ENCODE measurements at places on chromosomes 12 and 14.
A peak's percentile ranks its signal among the peaks of the same experiment; 100 is the strongest.

DNA sequence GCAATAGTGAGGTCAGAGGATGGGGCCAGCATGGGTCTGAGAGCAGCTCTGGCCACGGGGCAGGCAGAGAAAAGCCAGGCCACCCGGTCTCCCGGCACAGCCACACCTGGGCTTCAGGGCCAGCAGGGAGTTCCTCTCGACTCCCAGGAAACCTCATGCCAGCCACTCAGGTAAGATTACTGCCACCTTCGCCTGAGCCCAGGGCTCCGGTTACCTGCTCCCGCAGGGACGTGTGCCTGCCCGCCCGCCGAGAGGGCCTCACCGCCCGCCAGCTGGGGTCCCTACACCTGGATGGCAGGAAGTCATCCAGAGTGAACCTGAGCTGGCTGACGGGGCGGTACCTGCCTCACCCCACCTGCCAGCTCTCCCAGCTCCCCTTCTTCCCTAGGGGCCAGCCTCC lies 7.3 kb downstream of the JAG2 start:
- no peak for DNase-seq

DNA sequence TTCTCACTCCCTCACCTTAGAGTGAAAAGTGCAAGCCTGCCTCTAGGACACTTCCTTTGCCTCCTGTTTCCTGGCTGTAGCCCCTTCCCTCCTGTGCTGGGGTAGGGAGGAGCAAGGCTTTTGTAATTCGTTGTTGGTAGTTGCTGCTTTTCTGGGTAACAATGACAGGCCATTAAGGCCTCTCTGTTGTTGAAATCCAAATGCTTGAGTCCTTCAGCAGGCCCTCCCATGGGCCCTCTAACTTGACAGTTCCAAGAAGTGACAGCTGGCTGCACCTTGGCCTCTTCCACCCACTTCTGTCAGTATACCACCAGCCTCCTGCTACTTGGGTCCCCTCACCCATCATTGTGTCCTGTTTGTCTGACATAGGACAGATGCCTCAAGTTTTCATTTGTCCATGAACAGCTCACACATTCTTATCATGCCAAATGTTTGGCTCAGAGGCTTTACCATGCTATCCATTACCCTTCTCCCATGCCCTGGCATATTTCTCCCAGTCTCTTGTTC lies 103.7 kb upstream of the PDE3A start:
- DNase-seq: no peak

DNA sequence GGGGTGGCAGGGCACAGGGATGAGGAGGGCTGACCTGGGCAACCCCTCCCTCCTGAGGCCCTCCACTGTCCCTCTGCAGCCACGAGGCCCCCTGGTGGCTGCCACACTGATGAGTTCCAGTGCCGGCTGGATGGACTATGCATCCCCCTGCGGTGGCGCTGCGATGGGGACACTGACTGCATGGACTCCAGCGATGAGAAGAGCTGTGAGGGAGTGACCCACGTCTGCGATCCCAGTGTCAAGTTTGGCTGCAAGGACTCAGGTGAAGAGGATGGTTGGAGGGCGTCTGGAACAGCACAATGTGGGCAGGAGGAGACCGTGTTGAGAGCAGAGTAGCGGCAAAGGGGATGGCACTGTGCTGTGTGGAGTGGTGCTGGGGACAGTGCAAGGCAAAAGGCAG lies 25.7 kb upstream of the LRP1-AS start:
- no peak for DNase-seq

DNA sequence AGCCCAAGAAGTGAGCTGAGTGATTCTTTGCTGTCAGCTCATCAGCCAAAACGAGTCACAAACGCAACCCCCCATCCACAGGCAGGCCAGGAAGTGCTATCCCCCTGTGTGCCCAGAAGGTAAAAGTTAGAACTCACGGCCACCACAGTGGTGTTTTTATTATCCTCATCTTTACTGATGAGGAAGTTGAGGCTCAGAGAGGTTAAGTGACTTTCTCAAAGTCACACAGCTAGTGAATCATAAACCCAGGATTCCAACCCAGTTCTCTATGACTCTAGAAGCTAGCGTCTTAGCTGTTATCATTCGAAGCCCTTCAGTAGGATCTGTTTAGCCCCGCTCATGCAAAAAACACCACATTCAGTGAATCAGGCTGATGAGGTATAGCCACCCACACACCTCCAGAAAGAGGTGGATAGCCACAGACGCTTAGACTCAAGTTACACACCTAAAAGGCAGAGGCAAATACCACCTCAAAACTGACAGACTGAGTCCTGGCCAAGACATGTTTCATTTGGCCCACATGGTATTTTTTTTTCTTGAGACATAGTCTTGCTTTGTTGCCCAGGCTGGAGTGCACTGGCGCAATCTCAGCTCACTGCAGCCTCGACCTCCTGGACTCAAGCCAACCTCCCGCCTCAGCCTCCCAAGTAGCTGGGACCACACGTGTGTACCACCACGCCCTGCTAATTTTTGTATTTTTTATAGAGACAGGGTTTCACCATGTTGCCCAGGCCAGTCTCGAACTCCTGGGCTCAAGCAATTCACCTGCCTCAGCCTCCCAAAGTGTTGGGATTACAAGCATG lies 100.7 kb downstream of the SCARB1 start:
- no peak for DNase-seq

DNA sequence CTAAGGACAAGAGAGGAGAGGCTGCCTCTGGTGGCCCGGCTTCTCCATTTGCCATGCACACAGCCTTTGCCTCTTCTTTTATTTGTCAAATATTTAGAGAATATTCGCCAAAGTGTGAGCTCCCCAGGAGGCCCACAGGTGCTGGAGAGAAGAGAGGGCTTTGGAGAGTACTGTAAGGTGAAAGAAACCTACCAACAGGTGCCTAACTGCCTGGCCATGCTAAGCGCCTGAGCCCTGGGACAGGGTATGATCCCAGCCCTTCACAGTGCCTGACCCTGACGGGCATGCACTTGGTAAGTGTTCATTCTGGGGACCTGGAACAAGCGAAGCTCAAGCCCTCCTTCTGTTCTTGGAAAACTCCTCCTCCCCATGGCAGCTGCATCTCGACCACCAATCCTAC lies 106.1 kb downstream of the DPF3 start:
- no peak for DNase-seq

GRCh38 chr14:21083565-21084325 lies 13.6 kb downstream of the ARHGEF40 start:
- DNase-seq: no peak

- peak; percentile 27 for DNase-seq
These were observed 72.4 kb downstream of the TTC9 start for GRCh38 chr14:70714055-70714550.

GRCh38 chr12:89185181-89185580 lies 167.1 kb downstream of the DUSP6 start:
- no peak for DNase-seq

GRCh38 chr14:103526247-103526913 lies 2.6 kb upstream of the TRMT61A start:
- DNase-seq: no peak

DNA sequence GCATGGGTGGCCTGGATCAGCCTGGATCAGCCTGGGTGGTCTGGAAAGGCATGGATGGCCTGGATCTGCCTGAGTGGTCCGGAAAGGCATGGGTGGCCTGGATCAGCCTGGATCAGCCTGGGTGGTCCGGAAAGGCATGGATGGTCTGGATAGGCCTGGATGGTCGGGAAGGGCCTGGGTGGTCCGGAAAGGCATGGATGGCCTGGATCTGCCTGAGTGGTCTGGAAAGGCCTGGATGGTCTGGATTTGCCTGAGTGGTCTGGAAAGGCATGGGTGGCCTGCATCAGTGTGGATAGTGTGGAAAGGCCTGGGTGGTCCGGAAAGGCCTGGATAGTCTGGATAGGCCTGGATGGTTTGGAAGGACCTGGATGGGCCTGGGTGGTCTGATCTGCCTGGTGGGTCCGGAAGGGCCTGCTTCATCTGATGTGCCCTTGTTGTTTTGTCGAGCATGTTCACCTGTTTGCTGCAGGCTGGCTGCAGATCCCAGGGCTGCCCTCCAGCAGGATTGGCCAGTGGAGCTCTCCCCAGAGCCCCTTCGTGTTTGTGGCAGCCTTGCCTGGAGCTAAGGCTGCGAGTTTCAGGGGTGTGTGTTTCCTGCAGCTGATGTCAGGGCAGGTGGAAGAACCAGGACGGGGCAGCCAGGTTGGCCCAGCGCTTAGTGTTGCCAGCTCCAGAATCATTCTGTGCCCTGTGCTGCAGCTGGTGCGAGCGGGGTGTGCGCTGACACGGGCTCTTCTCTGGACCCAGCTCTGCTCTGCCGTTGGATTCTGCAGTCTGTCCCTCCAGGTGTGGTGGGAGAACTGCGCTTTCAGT lies 19.3 kb upstream of the TEX22 start:
- DNase-seq: no peak

DNA sequence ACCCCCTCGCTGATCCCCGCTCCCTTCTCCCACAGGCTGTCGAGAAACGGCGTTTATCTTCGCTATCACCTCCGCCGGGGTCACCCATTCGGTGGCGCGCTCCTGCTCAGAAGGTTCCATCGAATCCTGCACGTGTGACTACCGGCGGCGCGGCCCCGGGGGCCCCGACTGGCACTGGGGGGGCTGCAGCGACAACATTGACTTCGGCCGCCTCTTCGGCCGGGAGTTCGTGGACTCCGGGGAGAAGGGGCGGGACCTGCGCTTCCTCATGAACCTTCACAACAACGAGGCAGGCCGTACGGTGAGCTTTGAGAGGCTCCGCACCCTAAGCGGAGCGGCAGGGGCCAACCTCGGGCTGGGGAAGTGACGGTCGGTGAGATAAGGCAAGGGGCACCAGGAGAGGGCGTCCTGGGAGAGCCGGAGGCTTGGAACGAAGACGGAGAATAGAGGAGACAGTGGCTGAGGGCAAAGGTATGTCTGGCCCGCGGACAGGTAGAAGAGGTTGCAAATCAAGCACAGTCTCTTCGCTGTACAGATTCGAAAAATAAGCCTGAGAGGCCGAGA lies 2.3 kb downstream of the WNT1 start:
- no peak for DNase-seq

GRCh38 chr12:19654650-19655376 lies 215.5 kb downstream of the AEBP2 start:
- DNase-seq: no peak

DNA sequence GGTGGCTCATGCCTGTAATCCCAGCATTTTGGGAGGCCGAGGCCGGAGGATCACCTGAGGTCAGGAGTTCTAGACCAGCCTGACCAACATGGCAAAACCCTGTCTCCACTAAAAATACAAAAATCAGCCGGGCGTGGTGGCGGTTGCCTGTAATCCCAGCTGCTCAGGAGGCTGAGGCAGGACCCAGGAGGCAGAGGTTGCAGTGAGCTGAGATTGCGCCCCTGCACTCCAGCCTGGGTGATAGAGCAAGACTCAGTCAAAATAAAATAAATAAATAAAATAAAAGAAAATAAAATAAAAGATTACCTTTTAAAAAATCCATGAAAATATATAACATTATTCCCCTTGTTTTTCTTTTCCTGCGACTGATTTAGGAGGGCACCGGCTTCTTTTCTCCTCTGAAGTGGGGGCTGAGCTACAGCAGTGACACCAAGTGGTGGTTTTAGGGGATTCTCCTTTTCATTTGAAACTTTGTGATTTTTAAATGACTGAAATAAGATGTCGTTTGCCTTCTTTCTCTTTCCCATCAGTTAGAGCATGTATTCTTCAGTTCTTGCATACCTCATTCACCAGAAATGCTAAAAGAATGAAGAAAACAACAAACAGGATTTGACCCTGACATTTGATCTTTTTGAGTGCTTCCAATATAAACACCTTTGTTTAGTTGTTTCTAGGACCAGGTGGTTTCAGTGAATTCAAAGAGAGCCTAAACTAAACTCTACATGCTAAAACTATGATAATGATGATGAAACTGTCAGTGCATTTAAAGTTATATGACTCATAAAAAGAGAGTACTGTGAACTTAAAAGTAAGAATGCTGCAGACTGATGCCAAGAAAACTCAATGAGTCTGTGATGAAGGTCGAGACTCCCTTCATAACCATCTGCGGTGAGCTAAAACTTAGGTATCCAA lies 22.6 kb upstream of the PKP2 start:
- DNase-seq: no peak

GRCh38 chr14:77052281-77053044 lies 24.0 kb upstream of the IRF2BPL start:
- DNase-seq: no peak

GRCh38 chr12:112102127-112102526 lies 6.5 kb downstream of the NAA25 start:
- no peak for DNase-seq

DNA sequence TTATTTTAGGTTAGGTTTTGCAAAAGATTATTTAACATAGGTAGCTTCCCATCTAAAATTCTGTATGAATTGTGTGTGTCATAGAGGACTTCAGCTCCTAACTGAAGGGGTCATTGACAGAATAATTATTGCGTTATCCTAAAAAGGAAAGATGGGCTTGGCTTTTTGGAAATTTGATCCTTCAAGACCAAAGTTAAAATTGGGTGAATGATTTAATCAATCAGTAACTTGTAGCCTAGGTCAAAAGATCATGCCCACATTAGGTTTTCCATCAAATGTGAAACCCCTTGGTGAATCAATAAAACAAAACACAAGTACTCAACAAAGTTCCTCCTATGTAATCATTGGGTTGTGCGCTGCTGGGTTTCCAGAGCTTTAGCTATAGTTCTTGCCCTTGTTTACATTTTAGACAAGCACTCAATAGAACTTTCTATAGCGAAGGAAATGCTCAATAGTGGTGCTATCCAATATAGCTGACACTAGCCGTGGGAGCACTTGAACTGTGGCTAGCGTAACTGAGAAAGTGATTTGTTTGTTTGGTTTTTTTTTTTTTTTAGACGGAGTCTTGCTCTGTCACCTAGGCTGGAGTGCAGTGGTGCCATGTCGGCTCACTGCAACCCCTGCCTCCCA lies 37.6 kb upstream of the ARHGAP5 start:
- no peak for DNase-seq

- DNase-seq: no peak
These were observed 78.2 kb downstream of the MIPOL1 start for GRCh38 chr14:37275963-37276362.
